ENCODE measurements at places on chromosomes 11 and 22. TPM values are rescaled to one million over a fixed set of nuclear protein-coding genes. Genes with fewer than 3 reads are reported as not detected.

Gene CARS1
- total RNA-seq, result 12.2 TPM

Gene DEUP1
- total RNA-seq, result not detected

DNA sequence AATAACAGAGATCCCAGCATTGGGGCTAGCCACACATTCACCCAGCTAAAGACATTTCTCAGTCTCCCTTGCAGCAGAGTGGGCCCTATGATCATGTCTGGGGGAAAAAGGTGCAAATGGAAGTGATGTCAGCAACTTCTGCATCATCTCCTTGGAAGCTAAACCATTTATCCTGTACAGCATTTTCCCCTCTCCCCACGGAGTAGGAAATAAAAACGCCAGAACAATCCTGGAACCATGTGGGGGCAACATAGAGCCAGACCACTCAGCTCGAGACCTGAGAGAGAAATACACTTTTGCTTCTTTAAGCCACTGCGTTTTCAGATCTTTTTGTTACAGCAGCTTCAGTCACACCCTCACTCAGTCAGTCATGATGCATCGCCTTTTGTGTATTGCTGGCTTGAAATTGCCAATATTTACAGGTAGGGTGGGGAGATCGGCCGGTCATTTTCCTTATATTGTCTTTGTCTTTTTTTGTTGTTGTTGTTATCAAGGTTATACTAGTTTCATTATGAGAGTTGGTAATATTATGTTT lies 9.1 kb upstream of the RAC2 start:
- H3K27me3 ChIP-seq, result peaks cover 5% of the 10 kb centered on the region
- H3K36me3 ChIP-seq, result no peaks in the 10 kb centered on the region
- H3K4me3 ChIP-seq, result no peak overlapping the region
- no peak overlapping the region for H3K27ac ChIP-seq

DNA sequence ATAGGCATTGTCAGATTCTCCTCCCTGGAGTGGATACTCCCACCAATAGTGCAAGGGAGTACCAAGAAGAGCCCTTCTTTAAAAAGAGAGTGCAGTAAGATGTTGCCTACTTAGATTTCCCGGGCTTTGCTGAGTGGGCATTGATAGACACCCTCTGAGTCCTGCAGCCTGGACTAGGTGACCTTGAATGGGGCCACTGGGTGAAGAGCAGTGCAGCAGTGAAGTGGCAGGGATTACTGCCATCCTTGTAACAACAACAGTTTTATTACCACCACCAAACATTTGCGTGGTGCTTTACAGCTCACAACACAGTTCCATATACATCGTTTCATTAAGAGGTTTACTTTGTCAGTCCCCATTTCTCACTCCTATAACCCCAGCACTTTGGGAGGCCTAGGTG lies 59.4 kb downstream of the MICAL2 start:
- H3K27ac ChIP-seq, result peak overlapping the region; percentile 56
- no peaks in the 10 kb centered on the region for H3K36me3 ChIP-seq
- H3K4me3 ChIP-seq, result no peak overlapping the region
- no peaks in the 10 kb centered on the region for H3K27me3 ChIP-seq
- H3K4me1 ChIP-seq, result peaks cover 64% of the 10 kb centered on the region

Data from right atrium auricular region (tissue), 2 donors.